IMR-90 (cell line): ENCODE measurements at places on chromosomes 16 and 17.

GRCh38 chr17:77327566-77328464, 187.0 kb downstream of the SEC14L1 start:
- no peak for DNase-seq

DNA sequence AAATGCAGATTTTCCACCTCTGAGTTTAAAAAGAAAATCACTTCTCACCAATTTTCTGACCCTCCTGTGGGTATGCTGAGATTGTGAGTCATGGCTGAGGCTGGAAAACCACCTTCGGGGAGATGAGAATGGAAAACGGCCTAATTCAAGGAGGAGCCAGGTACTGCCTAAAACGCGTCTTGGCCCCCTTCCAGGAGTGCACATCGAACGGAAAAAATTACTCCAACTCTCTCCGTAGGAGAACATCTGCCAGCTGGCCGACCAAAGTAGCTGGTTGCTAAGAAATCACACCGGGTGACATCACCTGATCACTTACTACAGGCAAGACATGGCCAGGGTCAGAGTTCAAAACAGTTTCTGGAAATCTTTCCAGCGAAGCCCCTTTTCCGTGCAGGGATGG, 107.6 kb downstream of the ZNF423 start:
- no peak for DNase-seq

DNA sequence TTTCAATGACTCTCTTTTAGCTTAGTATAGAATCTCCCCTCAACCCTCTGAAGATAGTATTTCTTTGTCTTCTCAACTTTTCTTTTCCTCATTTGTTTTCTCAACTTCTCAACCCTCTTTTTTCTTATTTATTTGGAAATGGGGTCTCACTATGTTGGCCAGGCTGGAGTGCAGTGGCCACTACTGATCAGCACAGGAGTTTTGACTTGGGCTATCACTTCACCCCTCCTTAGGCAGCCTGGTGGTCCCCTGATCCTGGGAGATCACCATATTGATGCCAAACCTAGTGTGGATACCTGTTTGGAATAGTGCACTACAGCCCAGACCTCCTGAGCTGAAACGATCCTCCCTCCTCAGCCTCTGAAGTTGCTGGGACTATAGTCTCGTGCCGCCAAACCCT, 79.8 kb downstream of the PITPNC1 start:
- no peak for DNase-seq

- DNase-seq: no peak
These were observed 355.2 kb downstream of the HAPSTR1 start for GRCh38 chr16:9446471-9447194.

DNA sequence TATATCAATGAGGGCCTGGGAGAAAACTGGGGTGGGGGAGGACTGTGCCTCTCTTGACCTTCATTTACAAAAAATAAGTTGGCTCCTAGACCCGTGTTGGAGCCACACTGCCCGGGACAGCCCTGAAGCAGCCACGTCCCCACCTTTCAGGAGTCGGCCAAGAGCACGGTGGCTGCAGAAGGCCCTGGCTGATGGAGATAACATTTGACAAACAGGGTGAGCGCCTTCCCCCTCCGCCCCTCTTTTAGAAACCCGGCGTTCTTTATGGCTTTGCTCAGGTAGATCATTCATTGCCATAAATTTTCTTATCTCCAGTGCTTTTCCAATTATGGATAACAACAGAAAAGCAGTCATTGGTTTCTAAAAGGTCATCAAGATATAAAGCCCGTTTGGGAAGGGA, 398.1 kb upstream of the TNRC6C start:
- no peak for DNase-seq

- no peak for DNase-seq
These were observed 5.0 kb downstream of the YBX2 start for GRCh38 chr17:7289256-7290032.

GRCh38 chr16:88638323-88639230, at the start of gene IL17C:
Gene IL17C, plus strand, starts transcription at chr16:88638572. Its CDS starts 70 bp downstream, at chr16:88638642.
- no peak for DNase-seq

GRCh38 chr17:7588553-7589203, 1.2 kb downstream of the SOX15 start:
- DNase-seq: no peak

GRCh38 chr16:10765772-10766171, 22.1 kb downstream of the NUBP1 start:
- DNase-seq: no peak

GRCh38 chr17:4998732-4999429, 1.1 kb downstream of the KIF1C start:
- DNase-seq: no peak

DNA sequence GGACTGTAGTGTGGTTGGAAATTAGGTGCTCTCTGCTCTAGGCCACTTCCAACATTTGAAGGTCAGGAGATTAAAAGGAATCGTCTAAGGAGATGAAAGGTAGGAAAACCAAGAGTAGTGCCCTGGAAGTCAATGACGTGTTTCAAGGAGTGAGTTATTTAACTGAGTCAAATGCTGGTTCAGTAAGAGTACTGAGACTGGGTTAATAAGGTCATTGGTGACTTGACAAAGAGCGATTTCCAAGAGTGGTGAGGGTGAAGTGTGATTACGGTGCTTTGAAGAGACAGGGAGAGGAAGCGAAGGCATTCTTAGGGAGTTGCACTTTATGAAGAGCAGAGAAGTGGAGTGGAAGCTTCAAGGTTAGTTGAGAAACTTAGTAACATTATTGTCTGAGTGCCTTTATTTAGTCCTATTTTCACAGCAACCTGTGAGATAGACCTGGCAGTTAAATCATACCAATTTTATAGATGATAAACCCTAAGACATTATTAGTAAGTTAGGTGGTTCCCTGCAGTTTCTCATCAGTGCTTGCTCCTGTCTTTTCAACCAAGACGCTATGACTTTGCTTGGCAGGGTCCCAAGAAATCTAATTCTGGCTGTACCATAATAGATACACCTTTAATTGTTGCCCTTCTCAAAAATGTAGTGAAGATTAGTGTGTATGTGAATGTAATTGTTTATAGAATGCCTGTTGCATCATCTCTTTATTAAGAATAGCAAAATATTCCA, 5.9 kb downstream of the ZNF207 start:
- DNase-seq: no peak

- no peak for DNase-seq
These were observed 45.2 kb downstream of the SLC6A2 start for GRCh38 chr16:55700961-55701360.

DNA sequence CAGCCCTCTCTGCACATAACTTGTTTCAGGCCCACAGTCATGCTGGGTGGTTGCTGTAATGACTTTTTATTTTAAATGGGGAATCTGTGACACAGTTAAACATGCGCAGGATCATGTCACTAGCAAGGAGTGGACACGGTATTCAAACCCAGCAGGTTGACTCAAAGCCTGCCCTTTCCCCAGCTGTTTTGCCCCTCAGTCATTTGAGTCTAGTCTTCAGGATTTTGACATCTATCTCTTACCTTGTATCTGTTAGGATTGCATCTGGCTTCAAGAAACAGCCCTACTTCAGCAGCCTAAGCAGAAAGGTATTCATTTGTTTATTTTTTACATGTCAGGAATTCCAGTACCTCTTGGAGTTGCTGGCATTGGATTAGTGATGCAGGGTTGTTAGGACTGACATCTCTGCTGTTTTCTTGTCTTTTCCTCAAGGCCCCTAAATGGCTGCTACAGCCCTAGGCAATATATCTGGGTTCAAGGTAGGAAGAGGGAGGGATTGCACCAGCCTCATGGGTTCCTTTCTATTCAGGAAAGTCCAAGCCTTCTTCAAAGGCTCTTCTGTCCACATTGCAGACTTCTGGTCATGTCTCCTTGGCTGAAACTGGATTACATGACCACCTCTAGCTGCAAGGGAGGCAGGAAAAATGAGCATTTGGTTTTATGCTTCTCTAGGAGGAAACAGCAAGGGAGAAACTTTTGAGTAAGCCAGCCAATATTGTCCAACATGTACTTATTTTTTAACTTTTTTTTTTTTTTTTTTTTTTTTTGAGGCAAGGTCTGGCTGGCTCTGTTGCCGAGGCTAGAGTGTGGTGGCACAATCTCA, 22.8 kb downstream of the ABCC1 start:
- DNase-seq: peak; percentile 67

- peak; percentile 98 for DNase-seq
These were observed 2.5 kb downstream of the VASN start for GRCh38 chr16:4373909-4374742.

- no peak for DNase-seq
These were observed 3.1 kb upstream of the LCAT start for GRCh38 chr16:67946966-67947558.

GRCh38 chr17:78019367-78019975, 61.0 kb downstream of the TNRC6C start:
- DNase-seq: peak; percentile 62
